Stimulated activated CD4-positive, alpha-beta T cell treated with anti-CD3 and anti-CD28 coated beads, TNF-alpha, amount 100 ng/mL, for 4 hours (primary cell): ENCODE measurements at places on chromosomes 4 and X.

- DNase-seq: no peak
Observed at GRCh38 chrX:789096-789495, 158.5 kb downstream of the SHOX start.

DNA sequence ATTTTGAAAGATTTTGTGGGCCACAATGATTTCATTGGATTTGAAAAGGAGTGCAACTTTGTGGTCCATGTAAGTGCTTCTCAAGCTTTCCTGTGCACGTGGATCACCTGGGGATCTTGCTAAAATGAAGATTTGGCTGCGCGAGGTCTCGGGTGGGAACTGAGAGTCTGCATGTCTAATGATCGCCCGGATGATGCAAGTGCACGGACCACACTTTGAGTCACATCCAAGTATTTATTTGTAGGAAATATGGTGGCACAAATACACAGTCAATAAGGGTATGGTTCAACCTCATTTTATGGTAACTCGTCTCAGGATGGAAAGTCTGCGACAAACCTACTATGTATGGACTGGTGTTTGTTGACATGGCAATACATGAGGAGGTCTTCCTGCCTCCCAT, 899 bp downstream of the BMX start:
- DNase-seq: no peak

DNA sequence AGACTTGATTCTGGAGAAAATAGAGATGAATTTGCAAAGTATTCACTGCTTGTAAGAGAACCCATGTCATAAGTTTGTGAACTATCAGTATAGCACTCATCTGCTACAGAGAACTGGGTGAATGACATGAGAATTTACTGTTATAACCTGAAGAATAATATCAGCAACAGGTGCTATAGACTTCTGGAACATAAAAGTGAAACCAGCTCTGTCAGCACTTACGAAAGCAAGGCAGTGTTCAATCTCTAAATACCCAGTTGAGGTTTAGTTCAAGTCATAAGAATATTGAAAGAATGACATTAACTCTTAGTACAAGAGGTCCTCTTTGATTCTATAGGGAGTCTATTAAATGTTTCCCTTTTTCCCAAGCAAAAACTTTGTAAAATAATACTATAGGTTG, 232.9 kb upstream of the ANKRD50 start:
- no peak for DNase-seq

GRCh38 chr4:10144966-10145365, 28.4 kb upstream of the WDR1 start:
- DNase-seq: no peak

DNA sequence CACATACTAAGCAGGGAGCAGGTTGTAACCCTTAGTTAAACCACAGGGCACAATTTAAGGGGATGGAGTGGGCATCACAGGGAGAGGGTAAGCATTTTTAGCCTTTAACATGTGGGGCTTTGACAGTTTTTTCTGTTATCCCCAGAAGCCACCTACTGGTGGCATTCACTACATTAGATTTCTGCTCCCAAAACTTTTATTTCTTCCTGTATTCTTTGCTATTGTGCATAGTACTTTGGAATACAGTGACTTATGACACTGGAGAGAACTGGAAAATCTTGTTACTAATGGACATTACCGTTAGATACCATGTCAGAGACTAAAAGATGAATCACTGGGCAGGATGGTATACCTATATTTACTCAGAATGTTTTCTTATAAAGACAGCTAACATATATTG, 7.3 kb downstream of the TRIM75 start:
- DNase-seq: no peak

DNA sequence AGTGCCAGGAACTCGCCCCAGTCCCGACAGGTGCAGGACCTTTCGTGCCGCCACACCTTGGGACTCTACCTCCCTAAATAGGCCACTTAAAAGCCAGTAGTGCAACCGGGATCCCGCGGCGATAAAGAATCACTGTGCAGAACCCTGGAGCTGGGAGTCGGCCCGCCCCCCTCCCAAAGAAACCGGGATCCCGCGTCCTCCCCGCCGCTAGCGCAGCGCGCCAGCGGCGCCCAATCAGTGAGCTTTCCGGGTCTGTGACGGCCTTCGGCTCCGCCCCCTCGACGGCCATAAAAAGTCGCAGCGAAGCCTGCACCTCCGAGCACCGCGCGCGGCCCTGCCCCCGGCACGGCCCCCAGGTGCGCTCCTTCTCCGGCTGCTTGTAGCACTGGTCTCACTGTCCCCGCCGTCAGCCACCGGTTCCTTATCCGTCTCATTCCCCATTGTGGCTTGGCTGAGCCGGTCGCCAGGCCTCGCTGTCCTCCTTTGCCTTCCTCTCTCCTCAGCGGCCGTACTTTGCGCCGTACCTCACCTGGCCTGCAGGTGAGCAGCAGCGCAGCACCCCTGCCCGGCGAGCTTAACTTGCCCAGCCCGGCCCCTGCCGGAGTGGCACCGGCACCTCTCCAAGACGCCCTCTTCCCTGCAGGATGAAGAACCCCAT, at the start of gene LRAT:
LRAT (plus strand) TSS at position 318 of the 658 bp plus-strand sequence; CDS start at position 645, 327 bp downstream.
- no peak for DNase-seq

DNA sequence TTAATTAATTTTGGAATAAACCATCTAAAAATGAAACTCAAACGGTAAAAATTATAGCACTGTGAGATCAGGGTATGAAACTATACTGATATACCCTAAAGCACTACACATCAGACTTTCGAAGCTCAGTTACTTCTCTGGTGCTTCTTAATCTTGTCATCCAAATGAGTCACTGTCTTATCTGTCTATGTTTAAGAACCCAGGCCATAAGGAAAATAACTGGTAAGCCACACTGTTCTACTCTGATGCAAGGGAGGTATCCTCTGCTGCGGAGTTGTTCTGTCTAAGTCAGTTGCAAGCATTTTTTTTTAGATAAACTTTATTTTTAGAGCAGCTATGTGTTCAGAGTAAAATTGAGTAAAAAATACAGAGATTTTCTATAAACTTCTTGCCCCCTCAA, 830.8 kb upstream of the POU3F4 start:
- no peak for DNase-seq

GRCh38 chrX:66622209-66622608, 16.7 kb downstream of the EDA2R start:
- no peak for DNase-seq

DNA sequence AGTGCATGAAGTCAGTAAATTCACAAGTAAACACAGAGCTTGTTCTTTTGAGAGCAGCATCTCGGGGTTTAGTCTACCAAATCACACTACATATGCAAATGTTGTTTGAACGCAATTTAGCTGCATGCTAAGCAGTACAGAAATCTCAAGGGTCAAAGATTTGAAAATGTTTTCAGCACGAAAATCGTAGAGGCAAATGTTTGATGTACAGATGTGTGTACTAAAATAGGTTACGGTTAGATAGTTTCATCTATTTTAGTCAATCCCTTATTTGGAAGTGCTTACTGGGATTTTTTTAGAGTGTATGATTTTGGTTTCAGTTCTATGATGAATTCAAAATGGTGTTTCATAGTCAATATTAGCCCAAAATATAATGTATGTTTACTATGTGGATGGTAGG, 1928.2 kb upstream of the TENM3 start:
- no peak for DNase-seq

DNA sequence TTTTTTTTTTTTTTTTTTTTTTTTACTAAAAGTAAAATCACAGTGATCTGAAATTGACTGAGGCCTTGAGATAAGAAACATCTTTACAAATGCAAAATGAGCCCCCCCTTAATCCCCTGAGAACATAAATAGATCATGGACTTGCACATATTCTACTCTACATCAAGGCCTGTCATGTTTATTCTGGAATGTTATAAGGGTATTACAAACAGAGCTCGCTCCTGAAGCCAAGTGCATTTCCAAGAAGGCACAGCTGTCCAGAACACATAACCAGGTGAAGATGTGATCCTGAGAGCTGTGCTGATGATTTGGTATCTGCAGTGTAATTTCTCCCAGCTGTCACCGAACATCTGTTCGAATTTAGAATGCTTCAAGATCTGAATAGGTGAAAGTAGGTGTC, 384.5 kb downstream of the GPAT3 start:
- DNase-seq: no peak

- no peak for DNase-seq
Observed at GRCh38 chr4:87419578-87420249, 2.7 kb upstream of the NUDT9 start.

DNA sequence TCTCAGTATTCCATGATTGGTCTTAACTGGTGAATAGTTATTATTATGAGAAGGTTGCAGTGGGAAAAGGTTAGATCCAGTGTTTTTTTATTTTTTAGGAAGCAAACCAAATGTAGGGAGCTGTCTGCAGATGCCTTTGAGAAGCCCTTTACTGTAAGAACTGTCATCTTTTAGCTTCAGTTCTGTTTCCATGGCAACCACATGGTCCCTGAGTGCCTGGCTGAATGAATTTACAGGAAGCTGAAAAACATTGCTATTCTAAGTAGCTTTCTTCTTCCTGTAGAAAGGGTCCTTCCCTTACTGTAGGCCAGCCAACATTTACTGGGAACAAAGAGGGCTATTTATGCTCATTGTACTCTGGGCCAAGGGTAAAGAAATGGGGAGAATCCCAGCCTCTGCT, 103.3 kb downstream of the DCLK2 start:
- no peak for DNase-seq

- DNase-seq: no peak
Observed at GRCh38 chrX:70480660-70481018, 36.0 kb downstream of the DLG3 start.

DNA sequence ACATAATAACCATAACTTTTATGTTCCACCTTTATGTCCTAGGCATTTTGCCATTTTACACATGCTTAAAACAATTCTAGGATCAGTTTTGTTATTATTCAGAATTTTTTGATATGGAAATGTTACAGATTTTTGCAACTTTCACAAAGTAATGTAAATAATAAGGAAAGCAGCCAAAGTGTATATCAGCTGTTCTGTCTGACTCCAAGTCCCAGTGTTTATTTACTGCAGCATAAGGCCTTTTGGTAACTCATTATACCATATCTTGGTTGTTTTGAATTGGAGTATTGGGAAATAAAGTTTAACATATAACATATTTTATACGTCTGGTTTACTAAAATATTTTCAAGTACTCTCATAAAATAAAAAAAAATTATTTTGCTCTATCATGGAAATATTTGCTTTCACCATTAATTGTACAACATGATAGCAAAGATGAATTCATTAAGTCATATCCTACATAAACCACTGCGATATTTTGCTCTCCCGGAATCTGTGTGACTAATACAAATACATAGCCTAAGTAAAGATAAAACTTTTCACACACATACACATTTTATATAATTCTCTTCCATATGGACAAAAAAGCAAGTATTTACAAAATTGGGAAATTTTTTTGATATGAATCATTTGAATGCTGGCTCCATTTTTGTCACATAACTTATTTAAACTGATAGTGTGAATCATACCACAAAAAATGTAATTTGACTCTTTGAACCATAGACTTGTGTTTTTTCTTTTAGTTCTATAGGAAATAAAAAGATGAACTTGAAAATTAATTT, 399.0 kb downstream of the PABPC4L start:
- no peak for DNase-seq

GRCh38 chr4:138897811-138898226, 117.8 kb upstream of the NOCT start:
- no peak for DNase-seq
